Left ventricle myocardium inferior (tissue), 1 donor: ENCODE measurements at places on chromosomes 2 and 18. TPM values are rescaled to one million over a fixed set of nuclear protein-coding genes. Genes with fewer than 3 reads are reported as not detected.

CCDC68 gene
- 5.1 TPM for total RNA-seq

DSC2 gene
- total RNA-seq, result 24.5 TPM

LIMS4 gene
- total RNA-seq, result 2.1 TPM

NT5DC4 gene
- not detected for total RNA-seq

C2orf15 gene
- not detected for total RNA-seq

ZEB2 gene
- 89.1 TPM for total RNA-seq

COLEC12 gene
- total RNA-seq, result 7.3 TPM

MOCOS gene
- total RNA-seq, result 0.33 TPM

CRYGD gene
- total RNA-seq, result not detected

GNLY gene
- 1.5 TPM for total RNA-seq

CAVIN2 gene
- 93.9 TPM for total RNA-seq

ARHGAP15 gene
- total RNA-seq, result 7.0 TPM

CHRND gene
- total RNA-seq, result not detected

CAPG gene
- 3.5 TPM for total RNA-seq

VAMP5 gene
- 47.3 TPM for total RNA-seq

FAM228A gene
- 0.11 TPM for total RNA-seq

MLPH gene
- total RNA-seq, result 73.5 TPM

TMEM198 gene
- 2.5 TPM for total RNA-seq

ZFAND2B gene
- total RNA-seq, result 19.7 TPM

THSD7B gene
- 0.22 TPM for total RNA-seq

SP3 gene
- total RNA-seq, result 32.1 TPM

ABCB11 gene
- 0.05 TPM for total RNA-seq

COBLL1 gene
- 15.3 TPM for total RNA-seq

KYNU gene
- total RNA-seq, result 1.0 TPM

CNGA3 gene
- not detected for total RNA-seq

RNU2-63P gene
- not detected for total RNA-seq

COL4A3 gene
- 4.4 TPM for total RNA-seq

EVX2 gene
- total RNA-seq, result not detected

MAB21L4 gene
- total RNA-seq, result not detected

VIL1 gene
- total RNA-seq, result not detected

SCN9A gene
- 1.4 TPM for total RNA-seq

FAP gene
- 0.71 TPM for total RNA-seq

SLC5A7 gene
- not detected for total RNA-seq

MBOAT2 gene
- 5.3 TPM for total RNA-seq

GRB14 gene
- 39.3 TPM for total RNA-seq

RAD51AP2 gene
- total RNA-seq, result 0.14 TPM

VWA3B gene
- total RNA-seq, result 0.52 TPM

KCTD1 gene
- total RNA-seq, result 6.4 TPM

PSD4 gene
- 2.2 TPM for total RNA-seq

DAW1 gene
- 0.19 TPM for total RNA-seq

ABCG5 gene
- not detected for total RNA-seq

FAM161A gene
- 1.2 TPM for total RNA-seq
